Activated CD8-positive, alpha-beta memory T cell treated with anti-CD3 and anti-CD28 coated beads for 1 hour (primary cell): ENCODE measurements at places on chromosomes 6 and 20.

GRCh38 chr6:157538168-157538567, 157.2 kb downstream of the ZDHHC14 start:
- no peak for DNase-seq

GRCh38 chr6:168664956-168665355, 224.0 kb downstream of the SMOC2 start:
- no peak for DNase-seq

DNA sequence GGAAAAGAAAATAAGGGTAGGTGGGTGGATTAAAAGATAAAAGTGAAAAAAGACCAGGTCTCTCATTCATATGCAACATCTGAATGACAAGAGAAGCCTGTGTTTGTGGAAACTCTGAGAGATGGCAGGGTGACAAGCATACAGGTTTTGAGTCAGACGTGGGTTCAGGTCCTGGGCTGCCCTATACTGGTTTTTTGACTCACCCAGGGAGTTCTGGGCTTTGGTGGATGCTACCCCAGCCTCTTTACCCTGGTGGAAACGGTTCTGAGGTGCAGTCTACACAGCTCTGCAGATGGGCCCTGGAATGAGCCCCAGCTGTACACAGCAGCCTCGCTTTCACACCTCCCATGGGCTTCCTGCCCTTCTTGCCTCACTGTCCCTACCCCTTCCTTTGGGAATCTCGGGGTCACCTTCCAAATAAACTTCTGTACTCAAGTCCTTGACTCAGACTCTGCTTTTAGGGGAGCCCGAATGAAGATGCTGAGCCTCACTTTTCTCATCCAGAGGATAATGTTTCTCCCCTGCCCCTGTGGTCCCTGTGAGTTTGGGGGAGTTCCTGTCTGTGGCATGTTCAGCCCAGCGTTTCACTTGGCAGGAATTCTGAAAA, 77.7 kb upstream of the CLDN20 start:
- DNase-seq: no peak

DNA sequence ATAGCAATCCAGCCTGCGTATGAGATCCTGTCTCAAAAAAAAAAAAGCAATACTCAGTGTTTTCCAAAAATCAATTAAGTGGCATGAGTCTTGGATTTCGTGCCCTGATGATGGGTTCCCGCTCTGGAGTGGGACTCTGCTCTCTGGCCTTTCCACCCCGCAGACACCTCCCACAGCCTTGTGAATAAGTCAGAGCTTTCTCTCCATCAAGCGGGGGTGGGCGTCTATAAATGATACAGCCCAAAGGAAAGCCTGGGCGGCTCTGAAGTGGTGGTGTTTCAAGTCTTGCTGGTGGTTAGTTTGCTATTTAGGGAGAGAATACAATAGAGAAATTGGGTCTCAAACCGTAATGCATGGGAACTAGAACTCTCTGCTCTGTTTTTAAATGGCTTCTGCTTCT, 52.5 kb upstream of the TAGAP start:
- no peak for DNase-seq

DNA sequence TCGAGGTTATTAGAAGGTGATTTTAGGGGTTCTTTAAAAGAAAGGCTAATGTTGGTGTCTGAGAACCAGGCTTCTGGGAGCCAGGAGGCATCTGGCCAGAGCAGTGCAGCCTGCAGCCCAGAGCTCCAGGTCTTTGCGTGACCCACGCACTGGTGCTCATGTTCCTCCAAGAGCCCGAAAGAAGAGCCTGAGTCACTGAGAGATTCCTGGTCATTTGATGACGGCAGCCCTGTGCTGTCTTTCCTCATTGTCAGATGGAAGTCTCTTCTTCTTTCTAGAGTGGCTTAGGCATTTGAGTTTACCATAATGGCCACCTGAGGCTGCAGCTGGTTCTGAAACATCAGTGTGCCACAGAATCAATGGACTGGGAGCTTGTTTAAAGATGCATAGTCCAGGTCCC, 46.4 kb downstream of the CD109 start:
- DNase-seq: no peak

DNA sequence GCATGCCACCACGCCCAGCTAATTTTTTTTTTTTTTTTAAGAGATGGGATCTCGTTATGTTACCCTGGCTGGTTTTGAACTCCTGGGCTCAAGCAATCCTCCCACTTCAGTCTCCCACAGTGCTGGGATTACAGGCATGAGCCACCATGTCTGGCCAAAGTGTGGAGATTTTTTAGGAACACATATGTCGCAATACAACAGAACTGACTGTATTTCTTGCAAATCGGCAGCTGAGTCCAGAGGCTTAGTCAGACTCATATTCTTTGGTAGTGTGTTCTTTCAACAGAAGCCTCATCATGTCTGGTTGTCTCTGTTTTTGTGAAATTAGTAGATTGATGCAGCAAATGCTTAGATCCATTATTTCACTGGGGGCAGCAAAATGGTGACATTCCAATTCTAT, 23.9 kb upstream of the CD164 start:
- no peak for DNase-seq
